ENCODE measurements at places on chromosomes 7 and 10.

DNA sequence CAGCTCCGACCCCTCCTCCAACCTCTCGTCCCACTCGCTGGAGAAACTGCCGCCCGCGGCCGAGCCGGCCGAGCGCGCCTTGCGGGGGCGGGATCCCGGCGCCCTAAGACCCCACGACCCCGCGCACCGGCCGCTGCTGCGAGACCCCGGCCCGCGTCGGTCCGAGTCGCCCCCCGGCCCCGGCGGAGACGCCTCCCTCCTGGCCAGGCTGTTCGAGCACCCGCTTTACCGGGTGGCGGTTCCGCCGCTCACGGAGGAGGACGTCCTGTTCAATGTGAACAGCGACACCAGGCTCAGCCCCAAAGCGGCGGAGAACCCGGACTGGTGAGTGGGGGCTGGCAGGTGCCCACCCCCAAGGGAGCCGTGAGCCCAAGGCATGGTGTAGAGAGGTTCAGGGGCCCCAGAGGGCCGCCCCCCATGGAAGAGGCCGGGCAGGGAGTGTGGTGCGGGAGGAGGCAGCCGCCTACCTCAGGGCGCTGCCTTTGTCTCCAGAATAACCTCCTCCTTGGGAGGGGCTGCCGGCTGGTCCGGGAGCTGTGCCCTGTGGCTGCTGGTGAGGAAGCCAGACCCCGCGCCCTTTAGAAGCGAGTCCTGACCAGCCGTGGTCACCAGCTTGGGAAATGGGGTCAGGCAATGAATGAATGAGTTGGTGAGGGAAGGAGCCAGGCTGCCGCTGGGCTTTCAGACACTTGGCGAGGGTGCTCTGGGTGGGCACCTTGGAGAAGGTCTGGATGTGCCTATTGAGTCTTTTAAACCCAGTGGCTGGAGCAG lies 1.3 kb downstream of the FAM20C start:
- no peak for DNase-seq

DNA sequence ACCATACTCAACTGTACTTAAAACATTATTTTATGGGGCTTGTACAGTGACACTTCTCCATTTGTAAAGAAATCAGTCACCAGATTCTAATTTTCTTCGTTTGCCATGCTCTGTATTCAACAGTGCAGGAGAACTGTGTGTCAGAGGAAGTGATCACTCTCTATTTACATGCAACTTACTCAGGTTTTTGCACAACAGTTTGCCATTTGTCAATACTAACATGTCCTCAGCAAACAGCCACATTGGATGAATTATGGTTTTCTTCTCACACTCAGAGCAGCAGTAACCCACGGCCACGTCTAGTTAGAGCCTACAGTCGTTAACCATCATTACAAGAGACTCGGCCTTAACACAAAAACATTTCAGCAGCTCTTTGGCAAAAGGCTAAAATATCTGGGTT lies 69.2 kb upstream of the SP4 start:
- no peak for DNase-seq

DNA sequence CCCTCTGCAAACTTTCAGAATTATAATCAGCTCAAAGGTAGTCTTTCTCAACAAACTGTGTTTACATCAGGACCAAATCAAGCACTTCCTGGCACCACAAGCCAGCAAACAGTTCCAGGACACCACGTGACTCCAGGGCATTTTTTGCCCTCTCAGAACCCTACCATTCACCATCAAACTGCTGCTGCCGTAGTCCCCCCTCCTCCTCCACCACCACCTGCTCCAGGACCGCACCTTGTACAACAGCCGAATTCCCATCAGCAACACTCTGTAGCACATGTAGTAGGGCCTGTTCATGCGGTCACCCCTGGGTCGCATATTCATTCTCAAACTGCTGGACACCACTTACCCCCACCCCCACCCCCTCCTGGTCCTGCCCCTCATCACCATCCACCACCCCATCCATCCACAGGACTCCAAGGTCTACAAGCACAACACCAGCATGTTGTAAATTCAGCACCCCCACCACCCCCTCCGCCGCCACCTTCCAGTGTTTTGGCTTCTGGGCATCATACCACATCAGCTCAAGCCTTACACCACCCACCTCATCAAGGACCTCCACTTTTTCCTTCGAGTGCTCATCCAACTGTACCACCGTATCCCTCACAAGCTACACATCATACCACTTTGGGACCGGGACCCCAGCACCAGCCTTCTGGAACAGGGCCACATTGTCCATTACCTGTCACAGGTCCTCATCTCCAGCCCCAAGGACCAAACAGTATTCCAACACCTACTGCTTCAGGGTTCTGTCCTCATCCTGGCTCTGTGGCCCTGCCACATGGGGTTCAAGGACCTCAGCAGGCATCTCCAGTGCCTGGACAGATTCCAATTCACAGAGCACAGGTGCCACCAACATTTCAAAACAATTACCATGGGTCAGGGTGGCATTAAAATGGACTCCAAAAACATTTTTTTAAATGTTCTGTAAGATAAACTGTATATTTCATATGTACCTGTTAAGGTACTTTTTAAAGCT lies 98.7 kb downstream of the KMT2E start:
- DNase-seq, result no peak

GRCh38 chr10:130040351-130040750 lies 70.3 kb downstream of the C10orf143 start:
- no peak for DNase-seq

DNA sequence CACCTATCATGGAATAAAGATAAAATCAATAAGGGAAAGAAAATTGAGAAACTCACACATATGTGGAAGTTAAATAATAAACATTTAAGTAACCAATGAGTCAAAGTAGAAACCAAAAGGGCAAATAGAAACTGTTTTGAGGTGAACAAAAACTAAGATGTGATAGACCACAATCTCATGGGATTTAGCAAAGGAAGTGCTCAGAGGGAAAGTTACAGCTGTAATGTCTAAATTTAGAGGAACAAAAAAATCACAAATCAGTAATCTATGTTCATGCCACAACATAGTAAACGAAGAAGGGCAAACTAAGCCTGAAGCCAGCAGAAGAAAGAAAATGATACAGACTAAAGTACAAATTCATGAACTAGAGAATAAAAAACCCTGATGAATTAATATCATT lies 16.3 kb downstream of the CYP3A4 start:
- DNase-seq, result no peak

- no peak for DNase-seq
Measured at GRCh38 chr10:82319074-82319473, 444.1 kb downstream of the NRG3 start.

DNA sequence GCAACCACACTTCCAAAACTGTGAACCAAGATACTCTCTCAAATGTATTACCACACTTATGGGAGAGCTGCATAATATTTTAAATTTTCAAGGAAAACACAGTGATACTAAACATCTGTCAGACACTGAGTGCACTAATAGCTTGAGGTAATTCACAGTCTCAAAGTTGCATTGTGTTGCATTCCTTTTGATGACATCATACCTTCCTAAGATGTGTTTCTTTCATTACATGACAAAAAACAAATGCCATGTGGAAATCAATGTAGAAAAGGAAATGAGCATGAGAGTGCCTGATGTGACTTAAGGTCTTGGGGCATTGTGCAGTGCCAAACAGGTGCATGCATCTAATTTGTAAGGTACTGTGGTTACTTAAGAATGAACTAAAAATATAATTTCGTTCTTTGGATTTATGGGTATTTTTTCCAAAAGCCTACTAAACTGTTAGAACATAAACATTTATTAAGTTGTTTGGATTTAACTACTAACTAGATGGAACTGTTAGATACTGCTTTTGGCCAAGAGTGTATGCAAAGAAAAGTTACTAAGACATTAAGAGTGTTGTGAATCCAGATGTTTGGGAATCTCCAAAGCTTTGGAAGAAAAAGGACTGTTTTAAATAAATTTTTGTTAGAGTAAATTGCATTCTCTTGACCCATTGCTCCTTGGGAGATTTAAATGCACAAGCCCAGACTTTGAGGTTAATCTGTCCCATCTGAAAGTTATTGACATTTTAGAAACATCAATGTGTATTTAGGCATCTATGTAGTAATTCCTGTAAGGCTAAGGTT lies 496.2 kb upstream of the SEMA3D start:
- DNase-seq, result no peak

- no peak for DNase-seq
Measured at GRCh38 chr7:16026253-16027020, 340.0 kb upstream of the MEOX2 start.

DNA sequence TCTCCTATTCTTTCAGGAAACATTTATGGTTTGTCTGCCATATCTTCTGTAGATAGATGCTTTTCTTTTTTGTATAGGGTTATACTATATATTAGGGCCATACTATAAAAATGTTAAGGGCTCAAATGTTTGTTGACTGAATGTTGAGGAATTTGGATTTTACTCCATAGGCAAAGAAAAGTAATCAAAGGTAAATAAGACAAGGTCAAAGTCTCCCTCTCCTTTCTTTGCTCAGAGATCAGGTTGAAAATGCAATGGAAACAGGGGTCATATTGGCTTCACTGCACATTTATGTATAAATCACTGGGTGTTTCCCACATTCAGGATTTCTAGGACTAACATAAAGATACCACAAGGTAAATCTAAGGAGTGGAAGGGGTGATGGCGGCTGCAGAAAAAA lies 291.4 kb upstream of the FZD8 start:
- no peak for DNase-seq

- DNase-seq, result no peak
Measured at GRCh38 chr10:130780763-130781162, 530.8 kb downstream of the TCERG1L start.

DNA sequence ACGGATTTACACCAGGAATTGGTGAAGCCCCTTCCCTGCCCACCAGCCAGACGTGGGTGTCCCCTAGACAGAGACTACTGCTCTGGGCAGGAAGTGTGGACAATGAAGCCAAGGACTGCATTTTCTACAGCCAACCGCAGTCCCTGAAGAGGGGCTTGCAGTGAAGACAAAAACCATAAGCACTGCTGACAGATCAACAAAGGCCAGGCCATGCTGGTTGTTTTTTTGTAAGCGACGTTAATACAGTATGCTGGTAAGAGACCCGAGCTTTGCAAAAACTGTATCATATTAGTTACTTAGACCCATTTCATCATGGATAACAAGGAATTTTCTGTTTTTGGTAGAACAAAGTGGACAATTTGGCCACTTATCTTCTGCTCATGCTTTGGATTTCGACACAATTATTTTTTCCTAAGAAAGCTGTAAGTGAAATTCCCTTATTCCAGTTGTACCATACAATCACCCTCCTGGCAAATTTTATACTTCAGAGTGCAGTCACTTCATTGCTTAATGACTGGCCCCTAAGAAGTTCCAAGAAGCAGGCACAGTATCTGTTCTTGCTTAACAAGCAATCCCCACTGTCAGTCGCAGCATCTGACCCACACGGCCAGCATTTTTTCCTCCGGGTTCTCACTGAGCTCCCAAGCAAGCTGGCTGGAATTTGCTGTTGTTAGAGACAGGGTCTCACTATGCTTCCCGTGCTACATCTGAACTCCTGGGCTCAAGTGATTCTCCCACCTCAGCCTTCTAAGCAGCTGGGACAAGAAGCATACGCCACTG lies 163.5 kb downstream of the PARD3 start:
- no peak for DNase-seq

DNA sequence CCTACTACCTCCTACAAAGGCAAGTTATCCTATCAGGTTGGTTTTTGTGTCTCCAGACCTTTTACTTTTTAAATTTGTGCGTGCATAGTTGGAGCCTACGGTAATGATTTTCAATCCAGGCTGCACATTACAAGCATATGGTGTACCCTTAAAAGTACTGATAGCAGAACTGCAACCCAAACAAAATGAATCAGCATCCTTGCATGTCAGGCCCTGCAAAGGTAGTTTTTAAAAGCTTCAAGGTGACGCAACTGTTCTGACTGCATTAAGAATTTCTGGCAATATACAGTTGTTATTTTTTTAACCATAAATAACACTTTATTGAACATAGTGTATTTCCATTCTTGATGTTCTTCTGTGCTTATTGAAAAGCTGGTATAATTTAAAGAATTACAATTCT lies 28.9 kb downstream of the GNAT3 start:
- no peak for DNase-seq

- no peak for DNase-seq
Measured at GRCh38 chr10:79221110-79222051, 125.9 kb upstream of the PPIF start.

DNA sequence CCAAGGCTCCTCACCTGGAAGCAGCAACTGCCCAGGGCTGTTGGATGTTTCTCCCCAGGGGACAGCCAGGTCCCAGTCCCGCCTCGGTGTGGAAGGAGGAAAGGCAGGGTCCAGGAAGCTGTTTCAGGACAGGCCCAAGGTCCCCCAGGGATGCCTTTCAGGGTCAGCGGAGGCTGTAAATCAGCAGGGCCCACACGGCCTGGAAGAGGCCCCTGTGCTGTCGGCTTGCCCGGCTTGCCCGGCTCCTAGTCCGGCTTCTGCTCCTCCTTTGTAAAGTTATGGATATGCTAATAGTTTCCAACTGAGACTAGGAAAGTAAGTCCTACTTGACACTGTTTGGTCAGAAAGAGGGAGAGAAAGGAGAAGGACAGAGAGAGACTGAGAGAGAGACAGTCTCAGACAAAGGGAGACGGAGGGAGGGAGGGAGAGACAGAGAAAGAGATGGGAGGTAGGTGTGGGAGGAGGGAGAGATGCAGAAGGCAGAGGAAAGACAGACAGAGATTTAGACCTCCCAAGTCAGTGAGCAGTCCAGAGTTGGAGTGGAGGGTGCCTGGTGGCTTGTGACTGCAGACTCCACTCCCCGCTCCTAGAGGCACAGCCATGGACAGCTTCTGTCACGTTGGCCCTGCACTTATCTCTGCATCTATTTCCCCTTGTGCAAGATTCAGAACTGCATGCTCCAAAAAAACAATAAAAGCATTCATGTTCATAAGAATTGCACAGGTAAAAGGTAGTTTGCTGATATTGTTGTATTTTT lies 10.5 kb downstream of the IKZF1 start:
- no peak for DNase-seq

- DNase-seq, result no peak
Measured at GRCh38 chr10:28593811-28594210, 60.9 kb downstream of the WAC start.

DNA sequence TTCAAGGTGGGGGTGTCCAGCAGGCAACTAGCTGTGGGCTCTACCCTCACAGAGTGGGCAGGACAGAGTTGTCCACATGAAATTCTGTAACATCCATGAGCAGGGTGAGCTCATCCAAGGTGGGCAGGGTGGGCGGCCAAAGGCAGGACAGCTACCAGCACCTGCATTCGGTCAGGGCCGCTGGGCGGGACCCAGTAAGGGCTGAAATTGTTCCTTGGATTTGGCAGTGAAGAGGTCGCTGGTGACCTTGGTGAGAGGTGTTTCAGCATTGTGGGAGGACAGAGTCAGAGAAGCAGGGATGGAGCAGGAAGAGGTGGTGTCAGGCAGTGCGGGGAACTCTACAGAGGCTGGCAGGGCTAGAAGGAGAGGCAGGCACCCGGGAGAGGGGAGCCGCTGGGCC lies 23.9 kb downstream of the ADCYAP1R1 start:
- DNase-seq, result no peak

GRCh38 chr7:43931346-43931745 lies 5.1 kb downstream of the UBE2D4 start:
- no peak for DNase-seq

GRCh38 chr7:158887594-158887993 lies 31.2 kb downstream of the DYNC2I1 start:
- peak; percentile 49 for DNase-seq

GRCh38 chr7:156178214-156178613 lies 366.0 kb upstream of the SHH start:
- DNase-seq, result no peak
